Stimulated activated naive CD8-positive, alpha-beta T cell treated with anti-CD3 and anti-CD28 coated beads, Interleukin-15, Interleukin-2, amounts not matched to agents 100 U/mL and 50 U/mL, for 24 hours (primary cell): ENCODE measurements at places on chromosomes 1 and 21.

- no peak for DNase-seq
These were observed 105.0 kb downstream of the FNBP1L start for GRCh38 chr1:93552741-93553455.

DNA sequence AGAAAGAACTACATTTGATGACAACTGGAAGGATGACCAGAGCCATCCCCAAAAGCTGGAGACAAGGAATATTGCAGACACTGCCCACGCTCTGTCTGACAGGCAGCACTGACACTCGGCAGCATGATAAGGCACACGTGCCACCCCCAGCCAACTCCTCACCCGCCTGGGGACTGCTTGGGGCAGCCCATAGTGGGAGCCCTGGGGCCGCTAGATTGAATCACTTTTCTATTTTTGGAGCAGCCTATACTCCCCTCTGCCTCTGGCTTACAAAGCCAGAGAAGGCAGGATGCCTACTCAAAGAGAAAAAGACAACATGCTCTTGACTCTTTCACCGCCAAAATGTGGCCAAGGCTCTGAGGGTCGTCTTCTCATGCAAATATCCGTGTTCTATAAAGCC, 1.3 kb downstream of the SMG5 start:
- DNase-seq: peak; percentile 68

DNA sequence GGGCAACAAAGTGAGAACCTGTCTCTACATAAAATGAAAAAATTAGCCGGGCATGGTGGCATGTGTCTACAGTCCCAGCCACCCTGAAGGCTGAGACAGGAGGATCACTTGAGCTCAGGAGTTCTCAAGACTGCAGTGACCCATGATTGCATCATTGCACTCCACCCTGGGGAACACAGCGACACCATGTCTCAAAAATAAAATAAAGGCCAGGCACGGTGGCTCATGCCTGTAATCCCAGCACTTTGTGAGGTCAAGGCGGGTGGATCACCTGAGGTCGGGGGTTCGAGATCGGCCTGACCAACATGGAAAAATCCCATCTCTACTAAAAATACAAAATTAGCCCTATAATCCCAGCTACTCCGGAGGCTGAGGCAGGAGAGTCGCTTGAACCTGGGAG, 20.1 kb downstream of the ANKRD13C start:
- DNase-seq: no peak

DNA sequence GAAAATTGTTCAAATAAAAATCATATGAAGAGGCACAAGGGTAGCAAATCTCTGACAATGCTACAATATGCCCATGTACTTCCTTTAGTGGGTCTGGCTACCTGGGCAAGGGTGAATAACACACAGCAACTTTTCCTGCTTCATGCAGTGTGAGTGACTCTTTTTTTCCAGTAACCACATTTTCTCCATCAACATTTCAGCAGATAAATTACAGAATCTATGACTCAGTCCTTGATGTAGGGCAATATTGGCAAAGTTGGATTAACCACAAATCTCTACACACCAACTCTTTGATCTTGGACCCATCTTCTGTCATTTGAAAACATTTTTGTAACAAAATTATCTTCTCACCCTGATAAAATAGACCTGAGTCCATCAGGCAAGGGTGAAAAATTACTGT, 31.7 kb downstream of the ERICH3 start:
- DNase-seq: no peak

DNA sequence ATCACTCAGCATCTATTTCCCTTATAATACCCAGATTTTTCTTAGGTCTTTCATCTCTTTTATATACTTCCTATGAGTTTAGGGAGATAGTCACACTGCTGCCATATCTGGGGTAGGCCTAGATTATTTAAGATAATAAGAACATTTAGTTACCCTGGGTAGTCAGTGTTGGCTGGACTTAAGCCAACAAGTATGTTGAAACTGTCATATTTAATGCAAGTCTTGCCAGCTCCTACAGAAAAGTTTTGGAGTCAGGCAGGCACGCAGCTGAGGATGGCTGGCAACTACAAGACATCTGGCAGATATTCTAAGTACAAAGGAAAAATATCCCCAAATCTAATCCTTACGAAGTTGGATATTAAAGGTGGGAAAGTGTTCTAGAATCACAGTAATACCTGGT, 19.2 kb upstream of the DEPDC1 start:
- DNase-seq: no peak

- DNase-seq: no peak
These were observed 88.2 kb downstream of the PSMG1 start for GRCh38 chr21:39094847-39095579.

DNA sequence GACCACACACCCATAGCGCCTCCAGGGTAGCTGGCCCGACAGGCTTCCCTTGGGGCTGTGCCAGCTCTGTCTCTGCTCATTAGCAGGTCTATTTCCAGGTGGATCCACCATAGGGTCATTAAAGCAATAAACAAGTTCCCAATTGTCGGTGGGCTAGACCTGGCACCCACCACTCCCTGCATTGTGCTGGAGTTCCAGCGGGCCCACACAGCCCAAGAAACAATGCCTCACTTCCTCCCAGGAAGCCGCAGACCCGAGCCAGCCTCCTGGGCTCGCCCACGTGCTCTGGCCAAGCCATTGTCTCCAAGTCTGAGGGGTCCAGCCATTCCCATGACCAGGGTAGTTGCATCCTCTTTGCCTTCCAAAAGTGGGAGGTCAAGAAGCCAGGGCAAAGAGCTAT, 27.5 kb upstream of the SOX13 start:
- no peak for DNase-seq

- DNase-seq: no peak
These were observed 2.7 kb downstream of the LURAP1 start for GRCh38 chr1:46205791-46206190.

- no peak for DNase-seq
These were observed 262.9 kb upstream of the CACYBP start for GRCh38 chr1:174736831-174737230.

- peak; percentile 89 for DNase-seq
These were observed 32.1 kb downstream of the CD244 start for GRCh38 chr1:160830321-160831153.

DNA sequence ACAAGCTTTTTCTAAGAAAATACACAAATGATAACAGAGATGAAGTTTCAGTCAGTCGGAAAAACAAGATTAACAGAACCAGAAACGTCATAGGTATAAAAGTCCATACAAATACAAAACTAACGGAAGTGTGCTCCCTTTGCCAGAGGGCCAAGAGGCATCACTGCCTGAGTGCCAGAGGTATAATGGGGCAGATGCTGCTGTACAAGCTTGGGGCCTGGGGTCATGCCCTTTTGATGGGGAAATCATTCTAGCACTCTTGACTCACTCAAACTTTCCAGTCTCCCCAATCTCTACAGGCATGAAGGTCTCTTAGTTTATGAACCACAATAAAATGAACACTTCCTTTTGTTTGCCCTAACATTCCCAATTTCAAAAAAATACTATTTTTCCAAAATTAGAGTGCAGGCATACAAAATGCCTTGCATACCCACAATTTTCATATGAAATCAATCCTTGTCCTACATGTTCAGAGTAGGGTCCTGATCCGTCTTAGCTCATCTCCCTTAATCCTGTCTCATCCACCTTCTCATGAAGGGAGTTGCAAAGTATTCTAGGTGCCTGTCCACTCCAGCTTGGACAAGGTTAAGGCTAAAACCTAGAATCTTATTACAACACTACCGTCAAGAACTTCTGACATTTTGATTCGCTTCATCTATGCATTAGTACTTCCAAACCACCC, 1.5 kb downstream of the RPL22 start:
- peak; percentile 45 for DNase-seq

GRCh38 chr1:38402230-38402815, 355.7 kb upstream of the POU3F1 start:
- DNase-seq: no peak

- DNase-seq: no peak
These were observed 68.3 kb upstream of the NFIA start for GRCh38 chr1:61013946-61014667.

DNA sequence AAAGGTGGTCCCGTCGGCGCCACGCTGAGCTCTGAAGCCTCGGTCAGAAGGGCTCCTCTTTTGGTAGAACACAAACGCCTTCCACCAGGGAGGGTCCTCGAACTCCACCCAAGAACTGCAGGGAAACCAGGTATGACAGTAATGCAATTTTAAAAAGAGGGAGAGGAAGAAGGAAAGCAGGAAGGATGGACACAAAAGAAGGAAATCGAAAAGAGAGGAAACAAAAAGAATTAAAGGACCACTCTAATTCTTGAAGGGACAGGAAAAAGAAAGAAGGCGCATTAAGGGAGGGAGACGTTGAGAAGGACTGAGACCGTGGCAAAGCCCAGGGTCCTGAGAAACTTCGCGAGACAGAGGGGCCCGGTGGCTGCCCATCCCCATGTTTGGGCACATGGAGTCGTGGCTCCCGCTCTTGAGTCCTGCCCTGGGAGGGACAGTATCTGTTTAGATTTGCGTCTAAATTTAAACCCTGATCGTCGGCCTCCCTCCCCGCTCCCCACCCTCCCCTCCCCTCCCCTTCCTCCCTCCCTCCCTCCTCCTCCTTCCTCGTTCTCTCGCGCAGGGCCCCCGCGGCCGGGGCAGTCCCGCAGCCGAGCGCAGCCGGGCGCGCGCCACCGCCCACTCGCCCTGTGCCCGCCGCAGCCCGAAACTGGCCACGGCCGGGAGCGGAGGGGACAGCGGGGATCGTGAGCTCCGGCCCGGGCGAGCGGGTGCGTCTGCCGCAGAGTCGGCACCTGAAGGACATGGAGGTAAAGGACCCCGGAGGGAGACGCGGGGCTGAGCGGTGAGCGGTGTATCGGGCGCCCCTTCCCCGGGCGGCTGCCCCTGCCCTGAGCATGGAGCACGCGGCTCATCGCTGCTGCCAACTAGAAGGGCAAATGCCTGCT, at the start of gene RCSD1:
Gene RCSD1 (plus strand): TSS at position 552 of the 887 bp plus-strand sequence. CDS start 192 bp downstream, at position 744.
- peak; percentile 86 for DNase-seq

GRCh38 chr1:101151286-101151685, 85.5 kb upstream of the S1PR1 start:
- no peak for DNase-seq

- DNase-seq: no peak
These were observed 36.9 kb downstream of the RAP1GAP start for GRCh38 chr1:21631944-21632887.

- DNase-seq: no peak
These were observed 10.2 kb upstream of the DMRTB1 start for GRCh38 chr1:53449021-53449420.

- DNase-seq: no peak
These were observed 40.2 kb downstream of the MX1 start for GRCh38 chr21:41466024-41466820.

GRCh38 chr1:11622398-11622797, 31.8 kb downstream of the FBXO2 start:
- no peak for DNase-seq

DNA sequence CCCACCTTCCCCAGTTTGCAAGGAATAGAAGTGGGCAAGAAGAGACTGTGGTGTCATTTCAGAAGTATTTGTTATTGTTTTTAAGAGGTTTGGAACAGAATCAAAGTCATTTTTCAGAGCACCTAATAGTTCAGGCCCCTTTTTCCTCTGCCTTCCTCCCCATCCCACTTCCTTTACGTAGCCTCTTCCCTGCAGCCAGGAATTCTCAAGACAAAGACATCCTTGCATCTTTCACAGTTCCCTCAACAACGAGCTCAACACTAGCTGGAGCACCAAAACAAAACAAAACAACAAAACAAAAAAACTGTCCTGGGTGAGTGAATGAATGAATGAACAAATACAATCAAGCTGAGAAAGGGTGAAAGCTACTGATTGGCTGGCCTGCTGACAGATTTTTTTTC, 7.0 kb downstream of the PALMD start:
- DNase-seq: no peak

GRCh38 chr1:39507230-39507928, 15.9 kb downstream of the BMP8A start:
- no peak for DNase-seq

DNA sequence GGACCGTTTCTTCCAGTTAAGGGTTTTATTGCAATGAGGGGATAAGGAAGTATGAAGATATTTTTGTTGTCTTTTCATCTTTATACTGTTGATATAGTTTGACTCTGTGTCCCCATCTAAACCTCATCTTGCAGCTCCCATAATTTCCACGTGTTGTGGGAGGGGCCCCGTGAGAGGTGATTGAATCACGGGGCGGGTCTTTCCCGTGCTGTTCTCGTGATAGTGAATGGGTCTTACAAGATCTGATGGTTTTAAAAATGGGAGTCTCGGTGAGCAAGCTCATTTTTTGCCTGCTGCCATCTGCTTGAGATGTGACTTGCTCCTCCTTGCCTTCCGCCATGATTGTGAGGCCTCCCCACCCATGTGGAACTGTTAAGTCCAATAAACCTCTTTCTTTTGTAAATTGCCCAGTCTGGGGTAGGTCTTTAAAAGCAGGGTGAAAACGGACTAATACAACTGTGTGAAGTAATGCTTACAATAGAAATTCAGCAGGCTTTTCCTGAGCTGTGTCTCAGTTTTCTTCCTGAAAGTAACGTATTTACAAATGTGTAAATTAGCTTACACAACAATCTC, 377.3 kb downstream of the SIPA1L2 start:
- no peak for DNase-seq

- no peak for DNase-seq
These were observed 1440.3 kb downstream of the NCAM2 start for GRCh38 chr21:22438428-22439086.

DNA sequence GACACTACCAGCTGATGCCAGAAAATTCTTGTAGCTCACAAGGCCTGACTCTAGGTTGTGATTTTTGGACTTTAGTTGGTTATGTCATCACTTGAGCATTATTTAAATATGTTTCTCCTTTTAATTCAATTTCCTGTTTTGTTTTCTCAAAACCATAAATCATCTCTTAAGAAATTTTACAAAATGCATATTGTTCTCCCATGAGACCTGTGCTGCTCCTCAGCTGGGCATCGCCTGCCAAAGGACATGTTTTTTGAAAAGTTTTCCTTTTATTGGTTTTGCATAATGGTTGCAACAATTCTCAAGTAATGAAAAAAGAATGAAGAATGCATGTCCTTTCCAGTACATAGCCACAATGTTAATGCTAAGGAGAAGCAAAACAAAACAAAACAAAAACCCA, 204.7 kb upstream of the LYPLAL1 start:
- DNase-seq: no peak

- DNase-seq: no peak
These were observed 103.7 kb upstream of the PRMT6 start for GRCh38 chr1:106952776-106953175.

- no peak for DNase-seq
These were observed 93.3 kb upstream of the ATP1A1 start for GRCh38 chr1:116279715-116280114.

GRCh38 chr1:224737353-224737727, 121.2 kb downstream of the CNIH3 start:
- no peak for DNase-seq

GRCh38 chr1:193457676-193458075, 271.3 kb upstream of the B3GALT2 start:
- no peak for DNase-seq

DNA sequence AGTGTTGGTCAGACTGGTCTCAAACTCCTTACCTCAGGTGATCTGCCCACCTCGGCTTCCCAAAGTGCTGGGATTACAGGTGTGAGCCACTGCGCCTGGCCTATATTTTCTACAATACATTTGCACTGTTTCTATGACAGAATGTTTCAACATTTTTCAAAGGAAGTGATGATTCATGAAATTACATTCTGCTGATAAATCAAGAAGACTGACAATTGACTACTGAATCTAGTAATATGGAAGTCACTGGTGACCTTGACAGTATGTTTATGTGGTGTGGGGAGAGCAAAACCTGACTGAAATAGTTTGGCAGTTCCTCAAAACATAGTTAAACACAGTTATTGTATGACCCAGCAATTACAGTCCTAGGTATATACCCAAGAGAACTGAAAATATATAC, 18.1 kb downstream of the LRIF1 start:
- no peak for DNase-seq

GRCh38 chr21:46636181-46636512, 673 bp downstream of the PRMT2 start:
- no peak for DNase-seq
